ENCODE measurements at places on chromosomes 16 and 17.

DNA sequence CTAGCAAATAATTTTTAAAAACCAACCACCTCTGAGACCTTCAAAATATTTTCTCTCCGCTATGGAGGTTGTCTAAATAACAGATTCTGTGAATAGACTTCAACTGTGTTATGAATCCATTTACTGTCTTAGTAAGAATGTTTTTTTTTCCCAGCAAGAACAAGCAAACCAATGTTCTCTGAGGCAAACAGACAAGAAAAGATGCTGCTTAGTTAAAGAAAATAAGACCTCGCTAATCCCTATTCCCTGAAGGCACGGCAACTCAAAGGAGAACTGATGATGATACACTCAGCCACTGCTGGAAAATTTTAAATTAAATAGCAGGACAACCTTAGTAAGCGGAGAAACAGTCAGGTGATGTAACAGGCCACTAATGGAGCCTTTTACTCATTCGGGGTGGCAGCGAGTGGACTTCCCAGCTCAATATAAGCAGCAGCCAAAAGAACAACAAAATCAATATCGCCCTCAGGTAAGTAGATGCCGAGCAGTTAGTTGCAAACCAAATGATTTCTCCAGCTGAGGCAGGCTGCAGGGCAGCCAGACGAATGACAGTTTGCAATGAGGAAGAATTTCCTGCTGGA is 81.8 kb downstream of the CPPED1 start:
- DNase-seq, result no peak

DNA sequence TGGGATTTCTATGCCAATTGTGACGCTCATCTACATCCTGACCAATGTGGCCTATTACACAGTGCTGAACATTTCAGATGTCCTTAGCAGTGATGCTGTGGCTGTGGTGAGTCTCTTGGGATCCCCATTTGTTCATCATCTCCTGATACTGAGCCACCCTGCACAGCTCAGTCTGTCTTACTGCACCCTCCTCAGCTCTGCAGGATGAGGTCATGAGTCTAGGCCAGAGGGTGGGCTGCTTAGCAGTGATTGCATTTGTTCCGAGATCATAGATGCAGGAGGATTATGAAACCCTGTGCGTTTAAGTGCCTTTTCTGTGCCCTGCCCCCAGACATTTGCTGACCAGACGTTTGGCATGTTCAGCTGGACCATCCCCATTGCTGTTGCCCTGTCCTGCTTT is 19.5 kb downstream of the SLC7A6OS start:
- no peak for DNase-seq

DNA sequence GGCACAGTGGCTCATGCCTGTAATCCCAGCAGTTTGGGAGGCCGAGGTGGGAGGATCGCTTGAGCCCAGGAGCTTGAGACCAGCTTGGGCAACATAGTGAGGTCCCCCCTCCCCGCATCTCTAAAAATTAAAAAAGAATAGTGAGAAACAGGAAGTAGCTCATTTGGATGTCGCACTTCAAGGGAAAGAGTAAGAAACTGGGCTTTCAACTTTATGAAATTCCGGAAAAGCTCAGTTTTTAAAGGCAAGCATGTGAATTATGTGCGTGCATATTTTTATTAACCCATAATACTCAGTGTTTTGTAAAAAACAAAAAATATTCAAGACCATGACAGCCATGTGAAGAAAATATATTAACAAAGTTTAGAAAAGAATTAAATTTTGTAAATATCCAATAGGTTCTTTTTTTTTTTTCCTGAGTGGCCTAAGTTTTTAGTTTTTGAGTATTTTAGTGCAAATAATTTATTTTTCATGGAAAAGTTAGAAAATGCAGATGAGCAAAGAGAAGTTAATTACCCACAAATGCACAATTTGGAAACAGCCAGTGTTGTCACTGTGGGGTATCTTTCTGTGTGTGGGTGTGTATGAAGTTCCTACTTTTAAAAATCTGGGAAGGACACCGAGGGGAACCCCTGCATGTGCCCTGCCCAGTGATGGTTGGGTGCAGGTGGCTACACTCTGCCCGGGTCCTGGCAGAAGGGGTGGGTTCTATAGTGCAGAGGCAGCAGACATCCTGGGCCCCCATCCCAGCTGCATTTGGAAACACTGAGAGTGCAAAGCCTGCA is 40.0 kb downstream of the CIBAR2 start:
- no peak for DNase-seq

- no peak for DNase-seq
Measured at GRCh38 chr16:68081861-68082628, 3.1 kb upstream of the NFATC3 start.

DNA sequence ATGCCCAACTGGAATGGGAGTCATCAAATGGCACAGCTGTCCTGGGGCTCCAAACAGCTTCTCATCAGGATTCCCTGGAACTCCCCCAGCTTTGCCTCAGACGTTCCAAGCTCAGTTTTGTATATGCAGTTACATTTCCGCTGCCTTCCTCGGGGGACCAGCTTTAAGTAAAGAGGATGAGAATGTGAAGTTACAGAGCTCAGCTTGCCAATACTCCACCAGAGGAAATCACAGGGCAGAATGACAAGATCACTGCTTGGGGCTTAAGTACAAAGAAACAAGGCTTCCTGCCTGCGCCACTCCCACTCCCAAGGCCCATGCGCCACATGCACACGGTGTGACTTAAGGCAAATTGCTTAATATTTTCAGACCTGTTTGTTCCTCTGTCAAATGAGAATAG is 272.4 kb upstream of the CDH11 start:
- DNase-seq, result no peak
